Dermis lymphatic vessel endothelial cell (primary cell): ENCODE measurements at places on chromosomes 13 and 19. TPM values are rescaled to one million over a fixed set of nuclear protein-coding genes. Genes with fewer than 3 reads are reported as not detected.

The SLC25A41 gene
- not detected in 2 replicates for total RNA-seq

The CEACAM7 gene
- 0.33 and 1.9 TPM in 2 replicates for total RNA-seq

The ASPDH gene
- not detected in 2 replicates for total RNA-seq

The PLA2G4C gene
- total RNA-seq = 34.8 and 64.0 TPM in 2 replicates

The PLD3 gene
- total RNA-seq = 123 and 175 TPM in 2 replicates

The FFAR2 gene
- not detected in 2 replicates for total RNA-seq

The OR7A5 gene
- not detected in 2 replicates for total RNA-seq

The FXYD1 gene
- total RNA-seq = not detected in 2 replicates
